ENCODE measurements at places on chromosomes 13 and 19. TPM values are rescaled to one million over a fixed set of nuclear protein-coding genes. Genes with fewer than 3 reads are reported as not detected.

Gene ATP7B
- 2.0 TPM for polyA plus RNA-seq

Gene IER2
- polyA plus RNA-seq, result 242 TPM

Gene TEX29
- polyA plus RNA-seq, result 0.19 TPM

DNA sequence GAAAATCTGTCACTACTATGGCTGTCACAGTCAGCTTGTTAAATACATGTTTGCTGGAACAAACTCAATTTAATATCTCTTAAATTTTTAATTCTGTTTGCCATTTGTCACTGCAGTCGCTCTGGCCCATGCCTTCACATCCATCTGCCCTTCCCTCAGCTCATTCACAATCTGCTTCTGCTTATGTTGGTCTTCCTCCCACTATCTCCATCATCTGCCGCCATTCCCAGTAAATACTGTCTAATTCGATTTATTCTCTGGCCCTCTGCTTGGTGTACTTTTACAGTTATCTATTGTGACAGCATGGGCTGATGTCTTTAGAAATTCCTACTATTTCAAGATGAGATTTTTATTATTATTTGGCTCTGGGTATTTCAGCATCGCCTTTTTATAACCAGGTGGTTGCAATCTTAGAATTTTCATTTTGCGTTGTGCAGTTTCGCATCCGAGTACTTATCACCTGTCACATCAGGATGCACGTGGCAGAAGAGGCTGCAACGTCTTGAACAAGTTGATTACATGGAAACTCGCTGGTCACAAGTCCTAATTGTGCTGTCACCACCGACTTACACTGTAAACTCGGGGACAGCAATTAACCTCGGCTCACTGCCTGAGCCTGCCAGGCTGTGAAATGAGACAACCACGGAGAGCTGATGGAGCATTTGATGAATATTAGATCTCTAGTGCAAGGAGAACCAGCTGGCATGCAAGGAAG, 158.4 kb downstream of the MYO16 start:
- DNase-seq, result no peak
- H3K4me3 ChIP-seq, result no peak overlapping the region
- no peak overlapping the region for H3K27ac ChIP-seq
- H3K4me1 ChIP-seq, result no peaks in the 10 kb centered on the region
- H3K27me3 ChIP-seq, result no peaks in the 10 kb centered on the region
- H3K36me3 ChIP-seq, result no peaks in the 10 kb centered on the region

GRCh38 chr19:36103842-36104552, 6.9 kb upstream of the OVOL3 start:
- no peak overlapping the region for H3K4me3 ChIP-seq
- H3K27me3 ChIP-seq, result no peaks in the 10 kb centered on the region
- H3K4me1 ChIP-seq, result no peaks in the 10 kb centered on the region

DNA sequence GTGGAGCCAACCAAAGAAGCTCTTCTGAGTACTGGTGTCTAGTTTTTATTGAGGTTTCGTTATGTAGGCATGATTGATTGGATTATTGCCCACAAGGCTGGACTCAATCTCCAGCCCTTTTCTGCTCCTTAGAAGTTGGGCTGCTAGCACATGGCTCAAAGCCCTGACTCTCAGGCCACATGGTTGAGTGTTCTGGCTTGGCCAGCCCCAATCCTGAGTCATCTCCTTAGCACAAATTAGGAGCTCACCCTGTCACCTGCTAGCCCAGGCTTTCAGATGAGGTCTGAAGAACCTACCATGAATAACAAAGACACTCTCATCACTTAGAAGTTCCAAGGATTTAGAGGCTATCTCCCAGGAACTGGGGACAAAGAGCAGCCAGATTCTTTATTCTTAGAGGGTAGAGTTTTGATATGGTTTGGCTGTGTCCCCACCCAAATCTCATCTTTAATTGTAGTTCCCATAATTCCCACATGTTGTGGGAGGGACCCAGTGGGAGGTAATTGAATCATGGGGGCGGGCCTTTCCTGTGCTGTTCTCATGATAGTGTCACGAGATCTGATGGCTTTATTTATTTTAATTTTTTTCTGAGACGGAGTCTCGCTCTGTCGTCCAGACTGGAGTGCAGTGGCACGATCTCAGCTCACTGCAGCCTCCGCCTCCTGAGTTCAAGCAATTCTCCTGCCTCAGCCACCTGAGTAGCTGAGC, 11.3 kb downstream of the DPY19L3 start:
- H3K27ac ChIP-seq, result no peak overlapping the region
- no peak for DNase-seq
- no peaks in the 10 kb centered on the region for H3K27me3 ChIP-seq

Measured in lung (tissue), 17 donors.